DMS79 treated with DMSO at 0.1 percent for 48 hours (cell line): ENCODE measurements at places on chromosomes 13 and 19.

DNA sequence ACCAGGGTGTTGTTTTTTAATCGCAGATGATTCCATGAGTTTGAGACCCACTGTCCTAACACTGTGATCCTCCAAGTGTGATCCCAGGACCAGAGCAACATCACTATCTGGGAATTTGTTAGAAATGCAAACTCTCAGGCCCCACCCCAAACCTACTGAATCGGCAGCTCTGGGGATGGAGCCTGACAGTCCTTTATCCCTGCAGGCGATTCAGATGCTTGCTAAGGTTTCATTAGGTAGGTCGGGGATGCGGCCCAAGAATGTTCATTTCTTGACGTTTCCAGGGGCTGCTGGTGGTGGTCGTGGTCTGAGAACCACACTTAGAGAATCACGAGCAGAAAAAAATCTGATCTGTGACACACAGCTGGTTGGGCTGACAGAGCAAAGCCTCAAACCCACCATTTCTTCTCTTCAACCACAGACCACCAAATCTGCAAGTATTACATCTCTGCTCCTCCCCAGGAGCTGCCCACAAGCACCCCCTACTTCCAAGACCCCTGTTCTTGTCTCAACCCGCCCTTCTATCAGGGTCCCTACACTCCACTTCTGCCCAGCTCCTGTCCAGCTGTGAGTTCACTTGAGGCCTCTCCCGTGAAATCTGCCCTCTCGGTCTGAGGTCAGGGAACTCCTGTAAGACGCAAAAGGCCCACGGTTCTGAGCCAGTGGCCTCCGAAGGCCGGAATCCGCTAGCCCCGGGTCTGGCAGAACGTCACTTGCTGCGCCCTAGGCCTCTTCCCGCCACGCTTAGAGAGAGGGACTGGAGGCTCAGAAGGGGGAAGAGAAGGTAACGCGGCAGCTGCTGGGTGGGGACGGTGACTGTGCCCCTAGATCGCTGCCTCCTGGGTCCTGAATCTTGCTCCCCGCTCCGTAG, 1.1 kb upstream of the FARP1 start:
- no peak for DNase-seq

DNA sequence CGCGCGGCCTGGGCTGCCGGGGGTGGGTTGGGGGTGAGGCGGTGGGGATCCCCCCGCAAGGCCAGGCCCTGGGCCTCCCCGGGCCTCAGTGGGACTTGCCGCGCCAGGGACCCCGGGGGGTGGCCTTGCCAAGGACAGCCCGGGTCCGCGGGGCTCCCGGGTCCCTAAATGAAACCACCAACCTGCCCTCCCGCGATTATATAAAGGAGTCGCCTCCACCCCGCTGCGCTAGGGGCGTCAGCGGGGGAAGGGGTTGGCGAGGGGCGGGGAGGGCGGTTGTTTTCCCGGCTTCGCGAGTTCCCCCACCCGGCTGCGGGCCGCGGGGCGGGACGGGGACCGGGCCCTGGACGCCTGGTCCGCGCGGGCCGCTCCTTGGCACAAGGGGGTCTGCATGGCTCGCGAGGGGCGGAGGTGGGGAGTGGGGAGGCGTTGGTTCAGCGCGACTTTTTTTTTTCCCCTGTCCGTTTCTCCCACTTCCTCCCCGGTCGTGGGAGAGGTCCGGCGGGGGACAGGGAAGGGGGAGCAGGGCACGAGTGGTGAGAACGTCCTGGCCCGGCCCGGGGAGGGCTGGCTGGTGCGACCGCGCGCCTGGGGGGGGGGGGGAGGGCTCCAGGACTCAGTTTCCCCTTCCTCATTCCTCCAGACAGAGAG, 822 bp upstream of the ZBTB7A start:
- no peak for DNase-seq

DNA sequence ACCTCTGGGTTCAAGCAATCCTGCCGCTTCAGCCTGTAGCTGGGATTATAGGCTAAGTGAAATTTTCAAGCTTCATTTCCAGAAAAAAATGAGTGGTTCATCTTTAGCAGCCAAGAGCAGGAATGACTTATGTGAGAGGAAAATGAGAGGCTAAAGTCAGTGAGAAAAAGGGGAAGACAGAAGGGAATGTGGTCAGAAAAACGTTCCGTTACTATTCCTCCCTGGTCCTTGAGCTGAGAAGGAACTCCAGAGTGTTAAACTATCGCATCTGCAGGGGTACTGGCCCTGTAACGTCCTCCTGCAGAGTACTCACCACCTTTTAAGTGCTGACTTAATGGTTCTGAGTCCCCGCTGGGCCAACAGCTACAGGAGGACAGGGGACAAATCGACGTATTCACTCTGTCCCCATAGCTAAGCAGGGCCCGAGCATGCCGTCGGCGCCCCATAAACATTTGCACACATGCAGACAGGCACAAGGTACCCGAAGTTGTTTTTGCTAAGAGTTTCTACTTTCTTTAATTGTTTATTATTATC, 88.1 kb downstream of the FLT1 start:
- DNase-seq: no peak

GRCh38 chr19:35483089-35483488, 7.2 kb downstream of the KRTDAP start:
- no peak for DNase-seq

GRCh38 chr19:45646345-45646698, 7.1 kb upstream of the EML2 start:
- DNase-seq: no peak

- DNase-seq: no peak
Measured at GRCh38 chr19:34282611-34283519, 28.5 kb downstream of the GARRE1 start.

DNA sequence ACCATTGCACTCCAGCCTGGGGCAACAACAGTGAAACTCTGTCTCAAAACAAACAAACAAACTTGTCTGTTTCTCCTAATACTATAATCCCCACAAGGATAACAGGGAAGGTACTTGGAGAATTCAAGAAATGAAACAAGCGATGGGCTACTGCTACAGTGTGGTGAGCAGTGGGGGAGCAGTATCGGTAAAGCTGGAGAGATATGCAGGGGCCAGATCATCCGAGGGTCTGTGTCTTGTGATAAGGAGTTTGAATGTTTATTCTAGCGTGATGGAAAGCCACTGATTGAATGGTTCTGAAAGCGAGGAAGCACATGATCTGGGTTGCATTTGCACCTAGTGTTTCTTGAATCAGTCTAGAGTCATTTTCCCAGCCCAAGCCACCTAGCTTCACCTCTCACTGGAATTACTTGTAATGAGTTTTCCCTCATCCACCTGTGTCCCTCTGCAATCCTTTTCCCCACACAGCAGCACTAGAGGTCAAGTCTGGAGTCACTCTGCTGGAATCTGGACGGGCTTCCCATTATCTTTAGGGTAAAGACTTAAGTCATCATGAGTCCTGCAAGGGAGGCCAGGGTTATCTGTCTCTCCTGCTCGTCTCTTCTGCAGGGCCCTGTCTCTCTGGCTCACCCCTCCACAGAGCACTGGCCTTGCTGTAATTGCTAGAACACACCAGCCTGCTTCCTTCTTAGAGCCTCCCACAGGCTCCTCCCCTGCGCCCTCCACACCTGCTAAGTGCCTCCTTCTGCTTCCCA, 162.3 kb downstream of the KLF5 start:
- DNase-seq: no peak

GRCh38 chr13:44620057-44620456, 43.9 kb upstream of the TSC22D1 start:
- no peak for DNase-seq

DNA sequence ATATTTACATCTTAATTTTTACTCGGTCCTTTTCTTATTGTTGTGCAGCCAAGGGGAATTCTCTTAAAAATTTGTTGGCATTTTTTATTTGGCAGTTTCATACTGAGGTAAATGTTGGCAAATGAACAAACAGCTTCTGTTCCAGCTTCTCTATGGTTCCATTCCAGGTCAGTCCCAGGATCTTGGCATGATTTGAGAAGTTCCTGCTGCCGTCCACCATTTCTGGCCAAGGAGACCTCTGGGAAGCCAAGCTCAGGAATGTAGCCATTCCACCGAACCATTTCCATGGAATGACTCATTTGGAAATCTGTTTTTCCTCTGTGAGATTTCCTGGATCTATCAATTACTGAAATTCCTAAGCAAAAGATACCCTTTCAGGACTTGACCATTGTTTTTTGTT, 43.9 kb downstream of the SLC10A2 start:
- no peak for DNase-seq

DNA sequence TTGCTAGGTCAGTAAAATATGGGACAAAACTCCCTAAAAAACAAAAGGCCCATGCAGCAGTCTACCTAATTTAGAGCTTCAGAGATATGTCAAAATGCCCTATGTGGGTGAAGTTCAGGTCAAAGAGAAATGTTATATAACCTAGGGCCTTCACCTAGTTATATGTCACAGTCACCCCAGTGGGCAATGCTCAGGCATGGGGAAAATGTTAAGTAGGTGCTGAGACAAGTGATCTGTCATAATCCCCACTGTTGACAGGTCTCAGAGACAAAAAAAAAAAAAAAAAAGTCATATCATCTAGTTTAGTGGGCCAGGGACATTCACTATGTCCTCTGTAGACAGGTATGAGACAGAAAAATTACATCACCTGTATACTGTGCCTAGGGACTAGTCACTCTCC, 128.6 kb upstream of the ZNF91 start:
- no peak for DNase-seq

- DNase-seq: no peak
Measured at GRCh38 chr19:23957660-23958281, 43.1 kb downstream of the ZNF726 start.

- DNase-seq: no peak
Measured at GRCh38 chr13:100659578-100659977, 15.0 kb downstream of the TMTC4 start.

DNA sequence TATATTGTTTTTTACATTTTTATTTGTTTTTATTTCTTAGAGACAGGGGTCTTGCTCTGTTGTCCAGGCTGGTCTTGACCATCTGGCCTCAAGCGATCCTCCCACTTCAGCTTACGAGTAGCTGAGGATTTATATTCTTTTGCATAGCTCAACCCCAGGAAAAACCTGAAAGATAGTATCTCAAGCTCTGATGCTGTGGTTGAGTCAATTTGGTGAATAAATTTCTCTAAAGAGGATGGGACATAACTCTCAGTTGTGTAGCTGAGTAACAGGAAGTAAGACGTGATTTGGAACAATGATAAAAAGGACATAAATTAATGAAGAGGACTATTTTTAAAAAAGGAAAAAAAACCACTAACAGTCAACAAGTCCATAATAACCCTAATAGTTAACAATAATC, 79.8 kb upstream of the TNFSF11 start:
- no peak for DNase-seq

- no peak for DNase-seq
Measured at GRCh38 chr13:109773786-109774185, 12.6 kb downstream of the IRS2 start.

GRCh38 chr19:39845172-39845571, 1.0 kb downstream of the FBL start:
- DNase-seq: no peak

DNA sequence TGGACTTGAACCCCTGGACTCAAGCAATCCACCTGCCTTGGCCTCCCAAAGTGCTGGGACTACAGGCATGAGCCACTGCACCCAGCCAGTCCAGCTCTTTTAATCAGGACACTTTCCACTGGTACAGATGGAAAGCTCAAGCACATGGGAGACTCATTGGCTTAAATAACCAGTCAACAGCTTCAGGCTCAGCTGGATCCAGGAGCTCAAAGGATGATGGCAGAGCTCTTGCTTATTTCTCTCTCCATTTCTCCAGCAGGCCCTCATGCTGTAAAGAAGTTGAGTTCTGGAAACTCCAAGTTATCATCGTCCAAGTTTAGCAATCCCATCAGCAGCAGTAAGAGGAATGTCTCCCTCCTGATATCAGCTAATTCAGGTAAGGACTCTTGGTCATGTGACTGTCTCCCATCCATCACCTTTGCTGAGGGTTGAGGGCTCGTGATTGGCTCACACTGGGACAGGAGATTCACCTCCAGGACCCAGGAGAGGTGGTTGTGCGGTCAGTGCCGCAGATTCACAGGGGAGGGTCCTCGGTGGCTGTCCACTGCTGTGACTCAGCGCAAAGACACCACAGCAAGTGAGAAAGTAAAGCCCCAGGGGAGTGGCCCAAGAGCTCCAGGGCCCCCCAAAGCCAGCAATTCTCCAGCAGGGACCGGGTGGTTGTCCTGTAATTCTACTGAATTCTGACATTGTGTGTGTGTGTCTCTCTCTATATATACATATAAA, 5.1 kb downstream of the CCL25 start:
- no peak for DNase-seq

- DNase-seq: no peak
Measured at GRCh38 chr19:4376671-4376990, 23.7 kb downstream of the SH3GL1 start.

DNA sequence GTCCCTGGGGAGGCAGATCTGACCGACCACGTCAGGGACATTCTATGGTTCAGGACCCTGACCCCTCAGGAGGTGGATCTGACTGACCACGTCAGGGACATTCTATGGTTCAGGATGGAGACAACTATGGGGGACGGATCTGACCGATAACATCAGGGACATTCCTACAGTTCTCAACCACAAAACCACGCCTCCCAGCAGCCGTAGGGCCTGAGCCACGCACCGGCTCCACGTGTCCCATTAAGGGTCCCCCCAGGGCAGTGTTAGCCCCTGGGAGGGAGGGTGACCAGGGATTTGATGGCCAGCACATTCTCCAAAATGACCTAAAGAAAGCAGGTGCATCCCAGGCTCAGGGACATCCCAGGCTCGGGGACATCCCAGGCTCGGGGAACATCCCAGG, 49.0 kb upstream of the C13orf46 start:
- DNase-seq: no peak

GRCh38 chr13:39450176-39450575, 152.8 kb downstream of the LHFPL6 start:
- no peak for DNase-seq

- DNase-seq: no peak
Measured at GRCh38 chr13:113604186-113604585, 19.6 kb downstream of the TFDP1 start.

GRCh38 chr19:11560404-11561051, 1.5 kb upstream of the ELOF1 start:
- peak; percentile 45 for DNase-seq

GRCh38 chr13:100361504-100361903, 227.1 kb downstream of the GGACT start:
- no peak for DNase-seq

DNA sequence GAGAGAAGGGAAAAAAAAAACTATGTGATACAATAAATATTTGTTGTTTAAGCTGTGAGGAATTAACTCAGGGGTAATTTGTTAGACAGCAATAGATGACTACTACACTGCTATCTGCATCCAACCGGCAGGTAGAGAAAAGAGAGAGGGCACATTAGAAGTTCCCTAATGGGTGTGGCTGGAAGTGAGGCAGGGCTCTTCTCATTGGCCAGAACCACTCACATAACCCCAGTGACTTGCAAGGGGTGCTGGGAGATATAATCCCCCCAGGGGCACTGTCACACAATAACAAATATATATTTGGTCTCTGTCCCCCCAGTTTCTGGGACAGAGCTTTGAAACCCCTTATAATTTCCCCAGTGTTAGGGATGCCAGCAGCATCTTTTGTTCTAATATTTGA, 24.3 kb downstream of the FGF21 start:
- no peak for DNase-seq

DNA sequence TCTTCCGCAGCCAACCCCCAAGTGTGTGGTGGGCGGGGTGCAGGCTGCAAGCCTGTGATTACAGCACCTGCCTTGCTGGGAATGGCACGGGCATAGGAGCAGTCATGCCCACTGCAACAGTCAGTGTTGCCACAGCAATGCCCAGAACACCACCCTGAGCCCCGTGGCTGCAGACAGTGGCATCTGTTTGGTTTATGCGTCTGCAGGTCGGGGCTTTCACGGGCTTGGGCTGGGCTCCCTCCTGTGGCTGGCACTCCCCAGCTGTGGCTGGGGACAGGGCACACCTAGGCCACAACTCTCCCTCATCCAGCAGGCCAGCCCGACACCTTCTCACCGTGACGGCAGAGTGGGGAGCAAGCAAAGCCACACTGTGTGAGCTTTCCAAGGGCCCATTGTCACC, 115.3 kb upstream of the C1QTNF9B start:
- DNase-seq: no peak
